ENCODE measurements at places on chromosomes 2 and 18.

- DNase-seq = no peak
These were observed 66.8 kb downstream of the CCDC138 start for GRCh38 chr2:108853421-108853820.

DNA sequence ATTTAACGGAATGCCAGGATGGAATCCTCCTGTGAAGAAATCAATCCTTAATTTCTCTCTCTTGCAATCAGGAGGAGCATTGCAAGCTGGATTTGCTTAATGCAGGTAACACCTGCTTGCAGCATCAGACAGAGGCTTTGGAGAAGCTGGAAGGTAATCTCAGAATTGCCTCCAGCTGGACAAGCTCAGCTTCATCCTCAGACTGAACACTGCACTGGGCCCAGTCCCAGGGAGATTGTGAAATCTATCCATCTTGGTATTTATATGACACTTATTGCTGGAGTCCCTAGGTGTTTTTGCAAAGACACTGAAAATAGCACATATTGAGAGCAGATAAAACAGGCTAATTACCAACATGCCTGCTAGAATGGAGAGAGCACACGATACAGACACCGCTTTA lies 179.4 kb upstream of the SESTD1 start:
- no peak for DNase-seq

- DNase-seq = no peak
These were observed 157.1 kb downstream of the BCL2 start for GRCh38 chr18:63162271-63163014.

DNA sequence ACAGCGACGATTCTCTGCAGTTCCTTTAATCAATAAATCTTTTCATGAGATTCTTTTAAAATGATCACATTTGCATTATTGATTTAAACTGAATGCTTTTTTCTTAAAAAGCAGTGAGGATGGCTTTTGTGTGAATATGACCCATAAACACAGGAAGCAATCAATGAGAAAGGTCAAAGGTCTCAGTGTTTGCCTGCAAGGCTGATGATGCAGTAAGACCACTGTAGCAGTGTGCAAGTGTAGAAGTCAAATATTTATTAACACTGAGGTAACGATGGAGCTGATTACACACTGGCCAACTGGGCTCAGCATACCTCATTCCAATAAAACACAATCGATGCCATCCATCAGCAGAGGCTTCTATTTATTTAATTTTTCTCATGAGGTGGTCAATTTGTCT lies 633.5 kb downstream of the DCDC2C start:
- DNase-seq = no peak

GRCh38 chr2:203787979-203788378 lies 79.6 kb upstream of the CTLA4 start:
- no peak for DNase-seq

GRCh38 chr2:113207021-113207420 lies 33.2 kb downstream of the PSD4 start:
- DNase-seq = peak; percentile 1

DNA sequence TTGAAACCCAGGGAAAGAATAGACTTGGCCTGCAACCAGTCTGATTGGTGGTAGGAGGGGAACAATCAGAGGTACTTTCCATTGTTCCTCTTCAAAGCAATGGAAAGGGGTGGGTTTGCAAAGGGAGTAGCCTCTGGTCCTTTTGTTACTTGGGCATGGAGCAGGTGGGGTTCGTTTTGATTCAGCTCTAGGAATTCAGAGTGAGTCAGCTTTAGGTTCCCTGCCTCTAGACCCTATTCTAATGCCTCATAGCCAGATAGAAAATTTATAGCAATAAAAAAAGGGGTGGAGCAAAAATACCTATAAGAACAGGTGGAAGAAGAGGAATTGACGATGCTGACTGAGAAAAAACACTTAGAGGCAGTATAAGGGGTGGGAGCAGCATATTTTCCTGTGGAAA lies 636.4 kb downstream of the PLCL1 start:
- DNase-seq = no peak

DNA sequence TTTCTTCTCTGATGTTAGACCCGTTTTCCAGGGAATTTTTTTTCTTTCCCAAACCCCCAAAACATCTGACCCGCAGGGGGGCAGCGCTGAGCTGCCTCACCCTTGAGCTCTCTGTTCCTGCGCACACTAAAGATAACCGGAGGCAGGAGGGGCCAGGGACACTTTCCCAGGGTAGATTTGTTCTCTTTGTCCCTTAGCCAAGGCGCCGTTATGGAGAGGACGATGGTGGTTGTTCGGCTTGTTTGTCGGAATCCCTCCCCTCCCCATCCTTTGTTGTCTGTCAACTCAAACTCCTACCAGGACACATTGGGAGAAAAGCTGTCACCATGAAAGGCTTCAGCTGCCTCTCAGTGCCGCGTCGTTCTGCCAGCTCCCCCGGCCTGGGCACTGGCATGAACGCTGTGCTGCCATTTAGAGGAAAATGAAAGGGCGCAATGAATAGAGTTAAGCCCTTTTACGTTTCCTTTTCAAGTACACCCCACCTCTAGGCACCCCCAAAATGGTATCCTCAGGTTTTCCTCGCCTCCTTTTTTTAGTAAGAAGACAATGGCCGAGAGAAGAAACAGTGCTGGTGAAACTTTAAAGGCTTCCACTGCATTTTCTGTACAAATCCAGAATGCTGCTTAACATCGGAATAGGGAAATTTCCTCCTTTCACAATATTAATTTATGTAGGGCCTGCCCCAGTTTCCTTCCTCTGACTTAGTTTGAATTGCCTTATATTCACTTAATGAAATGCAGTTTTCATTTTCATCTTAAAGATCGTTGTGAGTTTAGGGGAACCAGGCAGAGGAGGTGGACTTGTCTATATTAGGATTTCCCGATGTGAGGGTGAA lies 62.1 kb downstream of the RND3 start:
- no peak for DNase-seq

- DNase-seq = no peak
These were observed 200.5 kb downstream of the KLHL29 start for GRCh38 chr2:23585273-23586170.

GRCh38 chr2:237392186-237392585 lies 21.8 kb downstream of the COL6A3 start:
- no peak for DNase-seq

DNA sequence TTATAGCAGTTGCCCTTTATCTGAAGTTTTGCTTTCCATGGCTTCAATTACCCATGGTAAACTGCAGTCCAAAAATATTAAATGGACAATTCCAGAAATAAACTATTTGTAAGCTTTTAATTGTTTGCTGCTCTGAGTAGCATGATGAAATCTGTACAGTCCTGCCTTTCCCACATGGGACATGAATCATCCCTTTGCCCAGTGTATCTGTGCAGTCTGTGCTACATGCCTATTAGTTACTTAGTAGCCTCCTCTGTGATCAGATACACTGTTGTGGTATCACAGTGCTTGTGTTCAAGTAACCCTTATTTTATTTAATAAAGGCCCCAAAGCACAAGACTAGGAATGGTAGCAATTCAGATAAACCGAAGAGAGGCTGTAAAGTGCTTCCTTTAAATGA lies 810.6 kb upstream of the PIK3C3 start:
- DNase-seq = peak; percentile 26

DNA sequence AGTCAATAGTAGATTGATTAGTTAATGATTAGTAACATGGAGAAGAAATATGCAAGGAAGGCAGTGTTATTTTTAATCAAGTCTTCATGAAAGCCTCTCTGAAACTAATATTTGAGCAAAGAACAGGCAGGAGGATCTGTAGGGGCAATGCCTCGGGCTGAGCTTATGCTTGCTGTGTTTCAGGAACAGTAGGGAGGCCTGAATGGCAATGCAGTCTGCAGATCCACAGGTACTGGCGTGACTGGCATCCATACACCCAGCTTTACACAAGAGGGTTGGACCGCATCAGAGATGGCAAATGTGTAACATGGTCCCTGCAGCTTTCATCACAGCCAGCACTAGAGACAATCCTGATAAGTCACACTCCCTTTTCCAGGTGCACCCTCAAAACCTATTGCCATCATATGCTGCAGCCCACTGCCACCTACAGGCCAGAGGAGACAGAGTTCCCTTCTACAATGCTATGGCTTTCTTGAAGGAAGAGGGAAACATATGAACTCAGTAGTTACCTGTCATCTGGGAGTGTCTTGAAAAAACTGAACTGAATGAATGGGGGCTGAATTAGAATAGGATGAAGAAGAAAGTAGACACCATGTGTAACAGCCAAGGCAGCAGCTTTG lies 582.4 kb upstream of the RAB6C start:
- no peak for DNase-seq

GRCh38 chr2:201208563-201209252 lies 25.8 kb downstream of the CASP10 start:
- no peak for DNase-seq

GRCh38 chr18:79784071-79784913 lies 13.4 kb upstream of the KCNG2 start:
- peak; percentile 55 for DNase-seq

- no peak for DNase-seq
These were observed 136.4 kb downstream of the GLI2 start for GRCh38 chr2:120871881-120872620.

- no peak for DNase-seq
These were observed 62.5 kb downstream of the MRO start for GRCh38 chr18:50757358-50757757.

- no peak for DNase-seq
These were observed 1563.1 kb downstream of the LRP1B start for GRCh38 chr2:140567734-140568133.

DNA sequence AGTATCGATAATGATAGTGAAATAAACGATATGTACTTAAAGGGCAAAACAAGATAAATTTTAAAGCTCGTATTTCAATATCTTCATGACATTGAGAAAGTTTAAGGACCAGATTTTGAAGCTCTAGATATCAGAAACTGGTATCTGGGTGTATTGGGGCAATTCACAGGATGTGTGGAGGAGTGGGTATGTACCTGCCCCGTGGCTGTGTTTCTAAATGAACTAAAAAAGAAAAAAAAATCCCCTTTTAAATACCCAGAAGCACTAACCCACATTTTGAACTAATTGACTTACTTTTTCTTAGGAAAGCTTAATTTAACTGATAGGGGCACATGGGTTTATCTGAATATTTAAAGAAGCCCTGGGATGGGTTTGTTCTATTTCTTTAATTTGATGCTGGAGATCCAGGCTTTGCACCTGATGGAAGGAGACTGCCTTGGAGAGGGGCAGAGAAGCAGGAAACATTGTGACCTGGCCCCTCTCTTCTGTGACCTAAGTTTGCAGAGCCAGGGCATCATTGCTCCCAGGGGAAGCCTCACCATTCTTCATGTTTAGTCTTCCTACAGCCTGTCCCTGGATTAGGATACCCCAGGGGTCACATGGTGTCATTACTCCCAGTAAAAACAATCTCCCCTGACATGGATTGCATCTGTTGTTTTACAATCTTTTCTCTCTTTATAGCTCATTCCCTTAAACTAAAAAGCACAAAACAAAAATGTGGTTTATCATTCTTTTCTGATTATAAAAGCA lies 7.6 kb upstream of the KCTD1 start:
- no peak for DNase-seq

DNA sequence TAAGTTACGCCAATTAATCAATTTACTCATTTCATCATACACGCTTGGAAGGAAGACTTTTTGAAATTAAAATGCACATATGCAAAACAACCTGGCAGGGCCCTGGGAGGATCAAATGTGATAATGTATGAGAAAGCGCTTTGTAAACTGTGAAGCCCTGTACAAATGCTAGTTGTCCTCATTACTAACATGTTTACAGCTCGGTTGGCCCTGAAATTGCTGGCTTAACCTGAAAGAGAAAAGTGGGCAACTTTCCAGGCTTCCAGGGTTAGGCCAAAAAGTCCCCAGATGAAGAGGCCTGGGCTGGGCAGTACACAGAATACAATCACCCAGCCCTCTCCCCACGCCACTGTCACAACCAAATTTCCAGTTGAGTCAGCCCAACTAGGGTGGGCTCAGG lies 60.2 kb downstream of the DNMT3A start:
- no peak for DNase-seq

DNA sequence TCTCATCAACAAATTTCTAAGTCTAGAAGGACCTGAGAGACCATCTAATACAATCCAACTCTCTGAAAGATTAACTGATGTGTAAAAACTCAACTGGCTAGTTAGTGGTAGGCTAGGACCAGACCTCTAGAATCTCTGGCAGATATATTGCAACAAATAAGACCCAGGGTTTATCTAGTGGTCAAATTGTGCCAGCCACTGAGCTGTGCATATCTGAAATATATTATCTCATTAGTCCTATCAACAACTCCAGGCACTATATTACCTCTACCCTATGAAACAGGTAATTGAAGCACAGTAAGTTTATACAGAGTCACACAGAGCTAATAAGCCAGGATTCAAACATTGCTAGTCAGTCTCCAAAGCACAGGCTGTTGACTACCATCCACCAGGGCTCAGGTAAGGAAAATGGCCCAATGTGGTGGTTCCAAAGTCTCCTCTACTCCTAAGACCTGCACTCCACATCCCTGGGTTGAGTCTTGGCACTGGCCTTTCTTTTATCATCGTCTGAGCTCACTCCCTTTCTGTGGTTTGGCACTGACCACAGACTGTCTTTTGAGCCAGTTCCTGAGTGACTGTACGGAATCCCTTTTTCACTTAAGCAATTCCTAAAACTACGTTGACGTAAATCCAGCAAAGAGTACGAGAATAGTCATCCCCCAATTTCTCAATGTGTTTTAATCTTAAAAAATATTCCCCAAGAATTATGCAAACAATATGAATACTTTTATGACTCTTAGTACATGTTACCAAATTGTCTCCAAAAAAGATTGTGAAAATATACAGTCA lies 11.9 kb upstream of the PID1 start:
- DNase-seq = peak; percentile 70

- DNase-seq = no peak
These were observed 26.1 kb upstream of the SYT4 start for GRCh38 chr18:43303376-43303775.

DNA sequence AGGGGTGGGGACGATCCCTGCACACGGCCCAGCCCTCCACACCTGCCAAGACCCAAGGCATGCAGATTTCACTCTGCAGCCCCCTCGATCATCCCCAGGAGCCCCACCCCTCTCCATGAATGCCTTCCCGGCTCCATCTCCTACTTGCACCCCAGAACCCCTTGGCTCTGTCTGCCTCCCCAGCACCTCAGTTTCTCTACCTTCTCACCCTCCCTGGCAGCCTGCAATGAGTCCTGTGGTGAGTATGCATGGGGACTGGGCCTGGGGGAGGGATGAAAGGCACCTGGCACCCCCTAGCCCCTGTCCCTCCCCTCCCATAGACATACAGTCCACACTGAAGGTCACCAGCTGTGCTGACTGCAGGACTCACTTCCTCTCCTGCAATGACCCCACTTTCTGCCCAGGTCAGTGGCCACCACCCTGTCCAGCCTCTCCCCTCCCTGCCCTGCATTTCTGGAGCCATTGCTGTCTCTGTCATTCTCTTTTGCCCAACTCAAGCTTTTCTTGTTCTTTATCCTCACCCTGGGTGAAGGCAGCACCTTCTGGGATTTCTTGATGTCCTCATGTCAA lies 1.0 kb downstream of the TEX51 start:
- no peak for DNase-seq

GRCh38 chr18:69157906-69158305 lies 242.8 kb upstream of the DOK6 start:
- no peak for DNase-seq

- no peak for DNase-seq
These were observed at the start of gene SLC5A7 for GRCh38 chr2:107986278-107987217. Gene SLC5A7 (plus strand): TSS chr2:107986524. CDS start chr2:107988156, 1,632 bp downstream.

- DNase-seq = no peak
These were observed 138.6 kb downstream of the KLHL29 start for GRCh38 chr2:23523373-23524260.

- no peak for DNase-seq
These were observed 142.0 kb downstream of the TMEM18 start for GRCh38 chr2:535222-535621.

GRCh38 chr18:76602191-76602590 lies 107.1 kb upstream of the ZNF516 start:
- DNase-seq = no peak
